ENCODE measurements at places on chromosomes 7 and 10.

DNA sequence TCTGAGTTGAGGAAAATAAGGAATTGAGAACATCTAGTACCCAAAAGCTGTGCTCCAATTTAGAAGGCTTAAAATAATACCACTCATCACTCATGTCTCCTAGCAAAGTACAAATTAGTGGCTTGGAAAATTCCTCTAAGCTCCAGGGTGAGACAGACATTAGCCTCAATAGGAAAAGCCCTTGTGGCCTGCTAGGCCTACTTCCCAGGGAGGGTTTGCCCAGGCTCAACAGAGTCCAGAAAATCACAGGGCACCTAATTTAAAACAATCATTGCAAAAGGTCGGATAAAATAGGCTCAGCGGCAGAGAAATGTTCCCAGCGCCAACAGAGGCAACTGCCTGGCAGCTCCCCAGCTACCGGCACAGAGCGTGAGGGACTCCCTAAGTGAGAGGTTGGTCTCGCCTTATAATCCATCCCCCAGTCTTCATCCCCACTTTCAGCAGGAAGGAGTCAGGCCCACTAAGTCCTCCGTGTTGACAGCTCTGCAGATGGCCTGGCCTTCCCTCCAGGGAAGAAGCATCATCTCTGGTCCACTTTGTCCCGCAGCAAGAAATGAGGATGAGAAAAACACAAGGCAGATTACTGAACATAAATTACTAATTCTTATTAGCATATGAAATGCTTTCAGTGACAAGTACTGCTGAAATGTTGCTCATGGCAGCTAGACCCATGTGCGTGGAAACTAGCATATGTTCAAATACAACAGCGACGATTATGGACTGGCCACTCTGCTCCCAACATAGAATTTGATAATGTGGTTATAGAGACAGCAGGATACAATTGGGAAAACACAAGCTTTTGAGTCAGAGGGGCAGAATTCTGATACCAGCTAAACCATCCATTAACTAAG lies 1177.7 kb upstream of the AUTS2 start:
- DNase-seq = peak; percentile 53

- peak; percentile 6 for DNase-seq
Observed at GRCh38 chr10:31586723-31587638, 268.0 kb downstream of the ZEB1 start.

DNA sequence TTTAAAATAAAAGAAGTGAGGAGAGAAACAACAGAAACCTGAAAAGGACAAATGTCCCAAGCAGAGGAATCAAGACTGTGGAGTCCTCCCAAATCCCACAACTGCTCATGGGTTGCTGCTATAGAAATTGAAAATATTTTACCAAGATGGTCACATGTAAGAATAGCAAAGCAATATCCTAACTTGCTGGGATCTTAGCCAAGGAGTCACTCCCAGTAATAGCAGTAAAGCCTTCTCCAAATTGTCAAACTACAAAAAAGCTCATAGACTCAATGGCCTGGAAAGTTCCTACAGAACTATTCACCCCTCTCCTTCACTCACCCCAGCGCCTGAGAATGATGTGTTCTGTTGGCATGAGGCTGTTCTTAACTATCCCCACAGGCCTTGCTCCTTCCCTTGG lies 186.5 kb downstream of the ELMO1 start:
- no peak for DNase-seq

DNA sequence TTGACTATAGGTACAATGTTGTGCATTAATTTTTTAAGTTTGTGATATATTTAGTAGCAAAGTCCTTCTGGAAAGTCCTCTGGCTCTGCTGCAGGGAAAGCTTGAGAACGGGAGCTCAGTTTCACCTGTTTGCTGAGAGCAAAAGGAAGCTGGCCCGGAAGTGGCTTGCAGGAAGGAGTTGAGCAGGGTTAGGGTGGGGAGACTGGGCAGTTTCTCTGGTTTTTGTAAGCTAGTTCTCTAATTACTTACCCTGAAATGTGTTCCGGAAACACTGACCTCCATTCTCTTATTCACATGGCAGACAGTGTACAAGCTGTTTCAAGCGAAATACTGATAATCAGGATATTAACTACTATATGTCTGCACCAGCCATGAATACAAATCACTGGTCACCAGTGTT lies 22.3 kb downstream of the MAP3K8 start:
- DNase-seq = no peak

DNA sequence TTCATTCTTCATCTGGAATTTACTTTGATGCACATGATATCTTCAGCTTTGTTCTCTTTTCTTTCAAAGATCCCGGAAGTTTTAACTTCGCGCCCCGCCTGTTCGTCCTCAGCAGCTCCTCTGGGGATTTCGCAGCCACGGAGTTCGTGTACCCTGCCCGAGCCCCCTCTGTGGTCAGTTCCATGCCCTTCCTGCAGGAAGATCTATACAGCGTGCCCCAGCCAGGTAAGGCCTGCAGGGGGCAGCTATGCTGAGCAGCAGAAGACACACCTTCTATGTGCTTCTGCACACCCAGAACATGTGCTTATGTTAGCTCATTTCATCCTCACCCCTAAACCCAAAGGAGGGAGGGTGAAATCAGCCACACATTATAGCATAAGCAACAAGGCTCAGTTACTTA lies 79.7 kb upstream of the LYZL2 start:
- no peak for DNase-seq

DNA sequence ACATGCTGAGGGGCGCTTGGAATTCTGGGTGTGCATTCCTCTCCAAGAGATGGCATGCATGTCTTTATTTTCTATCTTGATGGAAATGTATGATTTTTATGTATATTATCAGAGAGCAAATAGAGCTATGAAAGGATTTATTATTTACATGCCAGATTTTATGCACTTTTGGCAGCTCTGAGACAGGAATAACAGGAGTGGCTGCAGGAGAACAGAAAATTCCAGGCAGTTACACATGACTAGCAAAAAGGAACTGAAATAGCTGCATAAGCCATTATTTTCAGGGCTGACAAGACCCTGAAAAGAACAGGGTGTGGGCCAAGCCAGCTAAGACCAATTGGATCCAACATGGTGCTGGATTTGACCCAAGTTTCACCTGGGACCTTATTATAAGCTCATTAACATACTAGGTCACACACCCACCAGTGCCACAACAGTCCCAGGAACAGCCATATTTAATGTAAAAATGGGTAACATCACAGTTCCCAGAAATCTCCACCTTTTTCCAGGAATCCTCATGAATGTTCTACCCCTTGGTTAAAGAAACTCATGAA lies 43.2 kb upstream of the ACSL5 start:
- DNase-seq = no peak
